ENCODE measurements at places on chromosomes 6 and 20.

- DNase-seq, result no peak
Measured at GRCh38 chr6:159125951-159126352, 43.2 kb upstream of the FNDC1 start.

- no peak for DNase-seq
Measured at GRCh38 chr20:58665606-58666005, 14.5 kb downstream of the STX16 start.

- DNase-seq, result peak; percentile 70
Measured at GRCh38 chr6:119147101-119148053, 68.9 kb upstream of the FAM184A start.

- DNase-seq, result no peak
Measured at GRCh38 chr20:59386809-59387208, 86.4 kb downstream of the EDN3 start.

GRCh38 chr20:50911030-50911429 lies 20.2 kb downstream of the ADNP start:
- no peak for DNase-seq

DNA sequence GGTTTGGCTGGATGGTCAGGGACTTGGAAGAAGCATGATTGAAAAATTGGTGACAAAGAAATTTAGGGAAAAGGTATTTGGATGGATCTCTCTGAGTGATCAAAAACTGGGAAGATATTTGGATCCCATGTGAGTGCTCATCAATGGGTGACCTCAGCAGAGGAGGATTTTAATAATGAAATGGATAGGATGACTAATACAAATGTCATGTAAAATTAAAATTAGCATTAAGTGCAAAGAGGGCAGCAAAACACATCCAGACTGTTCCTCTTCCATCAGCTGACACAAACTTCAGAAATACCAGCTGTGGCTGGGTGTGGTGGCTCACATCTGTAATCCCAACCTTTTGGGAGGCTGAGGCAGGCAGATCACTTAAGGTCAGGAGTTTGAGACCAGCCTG lies 151.7 kb downstream of the THBS2 start:
- DNase-seq, result no peak

- DNase-seq, result no peak
Measured at GRCh38 chr6:157226026-157226625, 97.2 kb downstream of the TMEM242 start.

GRCh38 chr6:137951064-137951597 lies 84.1 kb downstream of the TNFAIP3 start:
- DNase-seq, result no peak

DNA sequence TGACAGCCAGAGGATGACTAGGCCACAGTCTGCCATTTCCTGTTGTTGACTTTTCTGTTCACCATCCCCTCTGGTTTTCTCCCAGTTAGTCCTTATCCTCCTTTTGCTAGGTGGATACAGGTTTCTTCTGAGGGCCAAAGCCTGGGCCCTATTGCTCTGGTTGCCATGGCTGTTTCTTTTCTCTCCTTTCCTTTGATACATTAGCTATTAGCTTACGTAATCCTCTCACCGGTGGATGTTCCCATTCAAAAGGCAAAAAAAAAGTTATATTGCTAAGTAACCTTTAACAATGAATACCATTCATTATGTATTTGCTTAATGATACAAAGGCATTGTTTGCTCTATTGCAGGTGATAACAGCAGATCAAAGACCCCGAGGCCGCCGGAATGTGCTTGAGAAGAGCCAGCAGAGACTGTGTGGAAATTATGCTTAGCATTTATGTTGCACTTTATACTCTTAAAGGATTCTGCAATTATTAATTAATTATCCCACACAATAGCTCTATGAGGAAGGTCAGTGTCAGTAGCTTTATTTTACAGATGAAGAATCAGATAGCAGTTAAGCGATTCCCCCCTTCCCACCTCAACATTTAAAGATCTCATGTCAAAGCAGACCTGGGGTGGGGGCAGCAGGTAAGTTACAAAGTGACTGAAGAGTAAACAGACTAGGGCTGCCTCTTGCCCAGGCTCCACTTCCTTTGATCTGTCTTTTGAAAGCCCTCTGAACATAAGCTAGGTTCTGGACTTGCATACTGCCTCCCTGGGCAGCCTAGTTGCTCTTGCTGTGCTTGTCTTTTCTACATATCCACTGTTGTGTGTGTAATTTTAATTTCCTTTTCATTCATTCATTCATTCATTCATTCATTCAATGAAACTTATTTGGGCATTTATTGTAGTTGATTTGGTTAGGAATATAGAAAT lies 14.5 kb upstream of the TFB1M start:
- DNase-seq, result no peak

DNA sequence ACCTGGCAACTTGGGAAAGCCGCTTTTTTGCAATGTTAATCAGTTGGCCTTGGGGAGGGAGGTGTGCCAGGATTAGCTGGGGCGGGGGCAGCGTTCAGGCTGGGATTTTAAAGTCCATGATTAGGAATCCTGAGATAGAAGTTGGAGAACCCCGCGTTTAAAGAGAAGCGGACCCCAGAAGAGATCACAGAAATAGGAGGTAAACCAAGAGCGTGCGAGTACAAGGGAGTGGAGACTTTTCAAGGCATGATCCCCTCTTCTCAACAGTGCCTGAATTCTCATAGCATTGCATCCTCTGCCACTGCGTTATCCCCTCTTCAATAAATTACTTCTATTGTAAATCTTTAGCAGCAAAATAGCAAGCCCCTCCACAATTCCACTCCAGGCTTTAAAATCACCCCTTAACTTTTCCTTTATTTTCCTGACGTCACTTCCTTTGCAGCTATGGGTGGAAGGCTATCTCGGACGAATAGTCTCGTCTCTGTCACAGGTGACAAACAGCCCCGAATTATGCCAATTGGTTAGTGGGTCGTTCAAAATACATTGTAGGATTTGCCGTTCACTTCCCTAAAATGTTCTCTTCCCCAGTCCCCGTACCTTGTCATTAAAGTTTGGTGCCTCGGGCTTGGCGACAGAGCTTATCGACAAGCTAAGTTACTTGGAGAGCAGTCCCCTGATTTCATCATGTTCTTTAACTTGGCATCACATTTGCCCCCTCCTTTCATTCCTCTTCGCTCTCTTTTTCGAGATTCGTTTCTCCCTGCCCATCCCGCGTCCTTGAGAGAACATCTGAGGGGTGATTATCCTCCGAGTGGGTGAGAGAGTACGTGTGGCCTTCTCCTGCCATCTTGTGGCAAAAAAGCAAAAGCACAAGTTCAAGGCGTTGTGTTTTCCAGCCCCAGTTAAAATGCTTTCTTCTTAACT lies 17.1 kb downstream of the OR2B2 start:
- DNase-seq, result peak; percentile 79

- DNase-seq, result peak; percentile 38
Measured at GRCh38 chr6:35736253-35736894, 458 bp upstream of the ARMC12 start.

GRCh38 chr20:18133962-18134361 lies 3.7 kb upstream of the KAT14 start:
- no peak for DNase-seq
